ENCODE measurements at places on chromosomes 5 and 9.

DNA sequence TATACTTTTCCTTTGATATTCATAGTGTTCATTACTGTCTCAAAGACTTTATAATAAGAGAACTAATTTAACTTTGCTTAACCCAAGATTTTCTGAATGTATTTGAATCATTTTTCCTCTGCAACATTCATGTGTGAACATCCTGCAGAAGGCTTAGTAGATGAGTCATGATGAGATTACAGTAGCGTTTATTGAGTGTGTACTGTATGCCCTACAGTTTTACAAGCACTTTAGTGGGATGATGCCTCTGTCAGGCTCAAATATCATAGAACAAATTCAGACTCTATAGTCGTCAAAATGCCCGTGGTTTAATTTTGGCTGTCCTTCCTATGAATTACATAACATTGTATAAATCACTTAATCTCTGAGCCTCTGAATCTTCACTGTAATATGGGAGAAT lies 41.2 kb downstream of the FYB1 start:
- DNase-seq: no peak

DNA sequence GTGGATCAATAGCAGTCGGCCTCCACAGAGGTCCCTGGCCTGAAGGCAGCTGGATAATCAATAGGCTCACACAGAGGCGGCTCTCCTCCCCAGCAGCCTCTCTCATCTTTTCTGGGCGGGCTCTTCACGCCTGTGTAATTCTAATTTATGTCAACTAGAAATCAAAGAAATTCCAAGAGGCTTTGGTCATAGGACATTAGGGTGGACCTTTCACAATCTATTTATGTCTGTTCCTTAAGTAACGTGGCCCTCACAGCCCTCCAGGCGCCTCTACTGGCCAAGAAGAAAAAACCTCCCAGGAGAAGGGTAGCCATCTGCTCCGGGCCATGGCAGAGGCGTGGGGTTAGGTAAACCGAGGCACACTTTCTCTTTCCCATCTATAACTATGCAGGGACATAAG lies 205.1 kb upstream of the EFNA5 start:
- DNase-seq: no peak

DNA sequence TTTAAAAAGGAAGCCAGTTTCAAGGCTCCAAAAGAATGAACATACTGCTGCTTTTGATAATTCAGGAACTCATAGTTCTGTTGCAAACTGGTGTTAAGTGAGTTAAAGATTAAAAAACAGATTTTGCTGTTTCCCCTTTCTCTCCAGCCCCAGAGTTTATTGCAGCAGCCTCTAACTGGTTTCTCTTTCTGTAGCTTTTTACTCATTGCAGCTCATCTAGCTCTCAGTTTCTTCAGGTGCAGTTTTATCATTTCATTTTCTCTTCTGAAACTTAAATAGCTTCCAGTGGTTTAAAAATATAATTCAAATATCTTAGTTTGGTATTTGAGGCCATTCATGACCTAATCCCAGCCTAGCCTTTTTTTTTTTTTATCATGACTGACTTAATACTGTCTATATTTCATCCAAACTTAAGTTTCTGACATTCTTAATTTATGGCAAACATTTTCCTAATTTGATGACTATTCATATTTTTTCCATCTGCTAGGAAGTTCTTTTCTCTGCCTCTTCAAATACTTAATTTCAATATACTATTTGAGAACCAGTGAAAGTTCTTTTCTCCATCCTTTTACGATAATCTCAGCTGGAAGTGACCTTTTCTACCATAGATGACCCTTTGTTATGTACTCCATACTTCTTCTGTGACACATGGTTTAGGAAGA lies 252.7 kb upstream of the GRIA1 start:
- DNase-seq: no peak

GRCh38 chr5:7808998-7809397 lies 41.9 kb downstream of the CFAP90 start:
- no peak for DNase-seq

DNA sequence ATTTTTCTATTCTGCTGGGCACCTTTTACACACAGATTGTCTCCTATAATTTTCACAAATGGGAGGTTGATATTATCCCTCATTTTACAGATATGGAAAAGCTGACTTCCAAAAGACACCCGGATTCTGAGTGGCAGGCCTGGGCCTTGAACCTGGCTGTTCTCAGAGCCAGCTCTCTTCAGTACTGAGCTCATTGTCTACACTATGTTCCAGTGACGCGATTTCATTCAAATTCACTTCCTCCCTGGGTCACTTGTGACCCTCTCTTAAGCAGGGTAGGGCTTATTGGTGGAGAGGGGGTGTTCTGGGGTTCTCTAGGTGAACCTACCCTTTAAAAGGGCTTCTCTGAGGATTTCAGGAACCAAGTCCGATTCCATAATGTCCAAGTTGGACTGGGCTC lies 70.2 kb downstream of the ANKRD33B start:
- DNase-seq: no peak

GRCh38 chr9:116465576-116466270 lies 221.4 kb upstream of the TRIM32 start:
- DNase-seq: no peak

DNA sequence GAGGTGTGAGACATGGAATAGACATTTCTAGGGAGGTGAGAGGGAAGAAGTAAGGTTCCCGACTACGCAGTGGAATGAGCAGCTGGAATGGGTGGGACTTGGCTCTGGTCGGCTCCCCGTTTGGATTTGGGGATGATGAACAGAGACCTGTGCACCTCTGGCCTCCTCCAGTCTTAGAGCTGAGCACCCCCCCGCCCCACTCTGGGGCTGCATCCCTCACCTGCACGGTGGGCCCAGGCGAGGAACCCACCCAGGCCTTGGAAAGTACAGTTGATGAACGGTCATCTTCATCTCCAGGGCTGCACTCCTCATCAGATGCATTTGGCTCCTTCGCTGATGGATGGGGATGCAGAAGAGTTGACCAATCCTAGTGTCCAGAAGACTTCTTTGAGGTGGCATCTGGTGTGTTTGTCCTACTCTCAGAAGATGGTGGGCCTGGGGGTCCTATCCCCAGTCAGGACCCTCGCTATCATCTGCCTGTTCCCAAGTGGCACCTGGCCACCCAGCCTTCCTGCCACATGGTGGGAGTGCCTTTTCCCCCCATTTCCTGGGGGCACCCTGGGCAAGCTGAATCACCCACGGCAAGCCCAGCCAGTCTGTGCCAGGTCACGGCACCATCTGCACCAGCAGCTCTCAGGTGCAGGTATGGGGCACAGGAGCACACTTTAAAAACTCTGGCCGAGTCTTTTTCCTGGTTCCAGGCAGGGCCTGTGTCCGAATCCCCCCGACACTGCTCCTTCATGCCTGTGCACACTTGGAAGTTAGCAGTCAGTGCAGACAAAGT lies 70.5 kb downstream of the GTF3C4 start:
- DNase-seq: no peak

- no peak for DNase-seq
These were observed 169.1 kb downstream of the YTHDC2 start for GRCh38 chr5:113682497-113683136.

GRCh38 chr5:135883441-135883840 lies 12.2 kb downstream of the IL9 start:
- no peak for DNase-seq

- no peak for DNase-seq
These were observed 211.9 kb downstream of the ACTL7B start for GRCh38 chr9:108643731-108644510.

GRCh38 chr9:30039712-30040111 lies 2344.7 kb upstream of the ACO1 start:
- no peak for DNase-seq

DNA sequence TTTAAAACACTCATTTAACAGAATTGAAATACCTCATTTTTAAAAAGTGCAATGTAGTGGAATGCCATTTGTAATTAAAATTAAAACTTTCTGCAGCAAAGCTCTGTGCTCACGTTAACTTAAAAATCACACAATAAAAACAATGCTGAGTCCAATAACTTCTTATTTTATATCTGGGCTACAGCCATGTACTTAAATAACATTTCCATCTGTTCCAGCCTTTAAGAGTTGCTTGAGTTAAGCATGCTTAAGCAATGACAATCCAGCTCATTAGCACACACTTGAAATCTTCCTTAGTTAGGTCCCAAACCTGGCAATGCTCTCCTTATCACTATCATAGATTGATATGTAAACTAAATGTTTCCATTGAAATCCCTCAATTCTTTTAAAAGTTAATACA lies 132.3 kb upstream of the CDH12 start:
- DNase-seq: no peak

GRCh38 chr5:52481201-52481600 lies 306.5 kb upstream of the ITGA1 start:
- DNase-seq: no peak

DNA sequence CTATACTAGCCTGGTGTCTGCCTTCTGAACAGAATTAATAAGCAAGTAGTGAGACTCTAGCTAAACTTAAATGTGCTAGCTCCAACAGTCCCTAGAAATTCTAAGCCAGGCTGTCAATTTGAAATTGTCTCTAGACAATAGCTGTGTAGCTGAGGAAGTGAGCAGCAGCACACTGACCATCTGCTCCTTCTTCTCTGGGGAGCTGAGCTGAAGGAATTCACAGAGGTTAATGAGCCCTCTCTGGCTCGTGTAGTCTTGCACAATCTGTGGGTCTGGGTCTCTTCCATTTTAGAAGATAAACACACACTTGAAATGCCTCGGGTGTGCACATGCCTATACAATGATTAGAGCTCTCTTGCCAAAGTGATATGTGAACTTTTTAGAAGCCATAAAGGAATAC lies 63.5 kb upstream of the BARX1 start:
- DNase-seq: no peak

DNA sequence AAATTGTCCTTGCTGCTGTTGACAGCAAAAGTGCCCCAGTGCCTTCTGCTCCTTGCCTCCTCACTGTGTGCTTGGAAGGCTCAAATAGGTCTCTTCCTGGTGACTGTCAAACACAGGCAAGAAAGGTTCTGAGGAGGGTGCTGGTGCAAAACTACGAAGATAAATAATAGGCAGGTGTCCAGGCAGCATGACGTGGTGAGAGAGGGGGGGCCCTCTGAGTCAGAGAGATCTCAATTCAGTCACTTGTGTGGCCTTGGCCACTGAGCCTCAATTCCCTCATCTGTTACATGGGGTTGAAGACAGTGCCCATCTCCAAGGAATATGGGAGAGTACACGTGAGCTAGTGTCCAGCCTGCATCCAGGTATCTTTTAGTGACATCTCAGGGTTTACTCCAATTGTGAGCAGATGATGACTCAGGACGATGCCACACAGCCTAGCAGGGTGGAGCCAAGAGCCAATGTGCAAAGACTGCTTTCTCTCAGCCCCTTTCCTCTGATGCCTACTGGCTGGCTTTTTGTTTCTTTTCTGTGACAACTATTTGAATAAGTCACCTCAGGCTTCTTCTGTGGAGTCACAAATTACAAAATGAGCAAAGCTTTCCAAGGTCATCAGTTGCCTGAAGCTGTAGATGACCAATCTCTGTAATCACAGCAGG lies 29.7 kb upstream of the SMIM32 start:
- DNase-seq: no peak

DNA sequence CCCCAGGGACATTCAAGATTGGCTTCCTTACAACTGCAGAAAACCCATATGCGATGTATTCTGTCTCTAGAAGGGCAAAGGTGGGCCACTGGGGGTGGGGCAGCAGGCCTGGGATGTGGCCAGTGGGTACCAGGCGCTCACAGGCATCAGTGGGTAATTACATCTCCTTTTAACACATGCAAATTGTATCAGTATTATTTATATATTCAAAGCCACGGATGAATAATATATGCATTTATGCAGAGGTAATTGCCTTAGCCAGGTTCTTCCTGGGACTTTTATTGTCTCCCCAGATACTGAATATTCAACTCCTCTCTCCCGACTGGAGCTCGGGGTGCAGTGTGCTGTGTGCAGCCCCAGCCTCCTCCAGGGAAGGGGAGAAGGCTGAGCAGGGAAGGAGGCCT lies 109.4 kb upstream of the MVB12B start:
- no peak for DNase-seq

DNA sequence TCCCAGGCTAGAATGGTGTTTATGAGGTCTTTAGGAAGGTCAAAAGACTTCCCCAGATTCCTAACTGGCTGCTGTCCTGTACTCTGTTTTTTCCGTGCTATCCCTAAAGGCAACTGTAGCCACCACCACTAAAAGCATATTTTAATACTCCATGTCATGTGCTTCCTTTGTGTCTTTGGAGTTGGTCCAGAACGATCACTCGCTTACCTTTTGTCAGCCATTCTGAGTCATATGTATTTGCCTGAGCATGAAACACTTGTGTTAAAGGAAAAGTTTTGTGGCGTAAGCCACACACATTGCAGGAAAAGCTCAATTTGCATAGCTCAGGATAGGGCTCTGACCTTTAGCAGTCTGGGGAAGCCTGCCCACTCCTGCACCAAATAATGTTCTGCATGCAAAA lies 299.6 kb downstream of the NTRK2 start:
- no peak for DNase-seq

DNA sequence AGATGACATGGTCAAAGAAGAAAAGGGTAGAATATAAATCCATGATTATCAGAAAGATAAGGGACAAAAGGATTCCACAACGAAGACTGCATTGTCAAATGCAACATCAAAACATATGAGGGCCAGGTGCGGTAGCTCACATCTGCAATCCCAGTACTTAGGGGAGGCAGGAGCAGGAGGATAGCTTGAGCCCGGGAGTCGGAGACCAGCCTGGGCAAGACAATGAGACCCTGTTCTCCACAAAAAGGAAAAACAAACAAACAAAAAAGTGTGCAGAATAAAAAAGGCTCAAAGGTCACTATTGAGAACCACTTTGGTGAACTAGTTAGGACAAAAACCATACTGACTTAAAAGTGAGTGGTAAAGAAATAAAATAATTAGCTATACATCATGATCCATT lies 60.2 kb upstream of the NR5A1 start:
- DNase-seq: no peak

DNA sequence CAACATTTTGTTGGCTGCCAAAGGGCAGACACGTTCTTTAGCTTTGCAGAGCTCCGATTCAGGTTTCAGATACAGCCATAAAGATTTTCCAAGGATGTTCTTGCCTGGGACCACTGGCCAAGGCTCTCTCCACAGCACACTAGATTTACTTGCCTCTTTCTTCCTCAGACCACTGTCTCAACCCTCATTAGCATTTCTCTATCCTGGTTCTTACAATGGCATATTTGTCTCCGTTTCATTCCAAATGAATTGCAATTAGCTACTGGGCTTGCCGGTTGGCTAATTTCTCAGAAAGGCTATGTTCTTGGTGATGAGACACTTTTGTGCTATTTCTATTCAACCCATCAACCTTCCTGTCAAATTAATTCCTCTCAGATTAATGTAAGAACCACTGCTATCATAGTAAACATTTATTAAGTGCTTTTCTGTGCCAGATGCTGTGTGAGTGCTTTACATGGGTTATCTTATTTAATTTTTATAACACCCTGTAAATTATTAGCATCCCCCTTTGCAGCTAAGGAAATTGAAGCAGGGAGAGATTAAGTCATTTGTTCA lies 118.4 kb upstream of the NR3C1 start:
- DNase-seq: no peak

DNA sequence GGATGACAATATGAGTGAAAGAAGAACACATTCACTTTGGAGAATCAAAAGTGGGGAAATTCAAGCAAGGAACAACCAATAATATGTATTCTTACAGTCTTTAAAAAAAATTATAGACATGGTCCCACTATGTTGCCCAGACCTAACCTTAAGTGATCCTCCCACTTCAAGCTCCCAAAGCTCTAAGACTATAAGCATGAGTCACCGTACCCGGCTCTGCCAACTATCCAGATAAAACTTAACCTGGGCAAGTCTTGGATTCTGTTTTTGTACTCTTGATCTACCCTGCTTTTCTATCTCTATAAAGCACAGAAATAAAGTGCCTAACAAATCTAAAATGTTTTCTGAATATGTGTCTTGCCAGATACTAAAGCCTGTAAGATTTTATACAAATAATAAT lies 30.9 kb downstream of the CEMIP2 start:
- DNase-seq: no peak

- no peak for DNase-seq
These were observed 167.9 kb upstream of the GLRA1 start for GRCh38 chr5:152092580-152092979.
